ENCODE measurements at places on chromosomes 16 and 17.

- DNase-seq, result no peak
Measured at GRCh38 chr16:56388209-56388608, 37.1 kb downstream of the AMFR start.

DNA sequence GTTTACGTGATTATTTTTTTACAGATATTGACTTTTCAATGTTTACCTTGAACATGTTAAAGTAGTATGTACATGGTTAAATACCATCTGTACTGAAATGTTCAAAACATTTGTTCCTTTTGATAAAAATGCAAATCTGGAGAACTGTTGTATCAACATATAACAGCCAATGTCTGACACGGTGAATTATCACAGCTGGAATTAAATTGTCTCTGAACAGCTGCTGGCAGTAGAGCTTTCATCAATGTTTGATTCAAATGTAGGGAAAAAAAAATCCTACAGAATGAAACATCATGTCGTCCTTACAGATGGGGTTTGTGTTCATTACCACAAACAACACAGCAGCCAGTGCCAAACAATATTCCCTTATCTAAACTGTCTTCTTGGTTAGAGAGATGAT, 79.9 kb downstream of the TOX3 start:
- DNase-seq, result no peak

GRCh38 chr17:63370696-63371095, 75.4 kb downstream of the CYB561 start:
- no peak for DNase-seq

GRCh38 chr17:4175921-4176807, 33.2 kb downstream of the CYB5D2 start:
- no peak for DNase-seq

DNA sequence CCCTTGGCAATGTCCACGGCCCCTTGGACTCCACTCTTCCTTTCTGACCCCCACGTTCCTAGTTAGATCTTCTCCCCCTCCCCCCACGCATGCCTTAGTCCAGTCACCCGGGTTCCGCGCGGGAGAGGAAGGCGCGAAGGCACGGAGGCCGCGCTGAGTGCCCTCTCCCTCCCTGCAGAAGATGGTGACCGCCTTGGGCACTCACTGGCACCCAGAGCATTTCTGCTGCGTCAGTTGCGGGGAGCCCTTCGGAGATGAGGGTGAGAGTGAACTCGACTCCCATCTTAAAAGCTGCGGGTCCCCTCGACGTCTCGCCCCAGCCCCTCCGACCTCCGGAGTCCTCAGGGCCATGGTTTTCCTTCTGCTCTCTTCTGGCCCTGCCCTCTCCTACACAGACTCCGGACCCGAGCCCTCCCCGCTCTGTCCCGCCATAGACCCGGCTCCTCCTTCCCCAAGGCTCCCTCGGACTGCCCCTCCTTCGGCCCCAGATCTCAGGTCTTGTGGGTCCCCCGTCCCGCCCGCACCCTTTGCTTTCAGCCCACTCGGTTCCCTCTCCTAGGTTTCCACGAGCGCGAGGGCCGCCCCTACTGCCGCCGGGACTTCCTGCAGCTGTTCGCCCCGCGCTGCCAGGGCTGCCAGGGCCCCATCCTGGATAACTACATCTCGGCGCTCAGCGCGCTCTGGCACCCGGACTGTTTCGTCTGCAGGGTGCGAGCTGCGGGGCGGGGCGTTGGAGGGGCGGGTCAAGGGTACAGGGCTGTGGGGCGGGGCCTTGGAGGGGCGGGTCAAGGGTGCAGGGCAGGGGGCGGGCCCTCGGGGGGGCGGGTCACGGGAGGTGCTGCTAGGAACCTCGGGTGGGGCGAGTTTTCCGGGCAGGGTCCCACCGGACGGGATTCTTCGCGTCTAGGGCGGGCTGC, 4.6 kb downstream of the TGFB1I1 start:
- peak; percentile 97 for DNase-seq

GRCh38 chr17:57732062-57732461, 13.0 kb downstream of the CCDC182 start:
- DNase-seq, result no peak

DNA sequence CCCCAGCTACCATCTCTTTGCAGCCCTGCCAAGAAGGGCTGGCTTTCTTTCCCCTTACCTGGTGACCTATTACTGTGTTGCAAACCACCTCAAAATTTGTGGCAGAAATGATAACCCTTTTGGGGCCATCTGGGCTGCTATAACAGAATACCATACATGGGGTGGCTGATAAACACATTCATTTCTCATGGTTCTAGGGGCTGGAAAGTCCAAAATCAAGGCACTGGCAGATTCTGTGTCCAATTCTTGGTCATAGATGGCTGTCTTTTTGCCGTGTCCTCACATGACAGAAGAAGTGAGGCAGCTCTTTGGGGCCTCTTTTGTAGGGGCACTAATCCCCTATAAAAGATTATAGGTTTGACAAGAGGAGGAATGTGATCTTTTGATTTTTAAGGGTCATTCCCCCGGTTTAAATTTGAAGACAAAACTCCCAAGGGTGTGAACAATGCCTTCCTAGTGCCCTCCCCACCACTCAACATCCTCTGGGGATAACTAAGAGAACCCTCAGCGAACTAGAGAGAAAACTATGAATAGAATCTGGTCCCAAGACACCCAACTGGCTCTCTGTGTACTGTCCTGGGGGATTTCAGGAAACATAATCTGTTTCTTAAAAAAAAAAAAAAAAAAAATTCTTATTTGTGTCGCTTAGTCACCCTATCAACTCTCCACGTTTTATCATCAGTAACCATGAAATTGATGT, 1.7 kb upstream of the METTL22 start:
- DNase-seq, result no peak

DNA sequence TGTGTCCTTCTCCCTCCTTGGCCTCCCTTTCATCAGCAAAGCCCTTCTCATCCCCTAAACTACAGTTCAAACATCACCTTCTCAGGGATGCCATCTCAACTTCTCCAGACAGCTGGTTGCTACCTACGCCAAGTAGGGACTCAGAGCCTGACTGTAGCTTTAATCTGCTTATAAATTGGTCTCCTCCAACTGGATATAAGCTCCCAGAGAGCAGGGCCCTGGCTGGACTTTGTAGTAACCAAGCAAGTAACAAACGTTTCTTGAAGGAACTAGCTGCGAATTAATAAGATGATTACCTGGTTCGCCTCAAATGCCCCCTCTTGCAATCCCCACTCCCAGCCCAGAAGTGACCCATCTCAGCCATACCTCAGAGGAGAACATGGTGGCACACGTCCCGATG, 17.5 kb upstream of the KLHL11 start:
- no peak for DNase-seq

DNA sequence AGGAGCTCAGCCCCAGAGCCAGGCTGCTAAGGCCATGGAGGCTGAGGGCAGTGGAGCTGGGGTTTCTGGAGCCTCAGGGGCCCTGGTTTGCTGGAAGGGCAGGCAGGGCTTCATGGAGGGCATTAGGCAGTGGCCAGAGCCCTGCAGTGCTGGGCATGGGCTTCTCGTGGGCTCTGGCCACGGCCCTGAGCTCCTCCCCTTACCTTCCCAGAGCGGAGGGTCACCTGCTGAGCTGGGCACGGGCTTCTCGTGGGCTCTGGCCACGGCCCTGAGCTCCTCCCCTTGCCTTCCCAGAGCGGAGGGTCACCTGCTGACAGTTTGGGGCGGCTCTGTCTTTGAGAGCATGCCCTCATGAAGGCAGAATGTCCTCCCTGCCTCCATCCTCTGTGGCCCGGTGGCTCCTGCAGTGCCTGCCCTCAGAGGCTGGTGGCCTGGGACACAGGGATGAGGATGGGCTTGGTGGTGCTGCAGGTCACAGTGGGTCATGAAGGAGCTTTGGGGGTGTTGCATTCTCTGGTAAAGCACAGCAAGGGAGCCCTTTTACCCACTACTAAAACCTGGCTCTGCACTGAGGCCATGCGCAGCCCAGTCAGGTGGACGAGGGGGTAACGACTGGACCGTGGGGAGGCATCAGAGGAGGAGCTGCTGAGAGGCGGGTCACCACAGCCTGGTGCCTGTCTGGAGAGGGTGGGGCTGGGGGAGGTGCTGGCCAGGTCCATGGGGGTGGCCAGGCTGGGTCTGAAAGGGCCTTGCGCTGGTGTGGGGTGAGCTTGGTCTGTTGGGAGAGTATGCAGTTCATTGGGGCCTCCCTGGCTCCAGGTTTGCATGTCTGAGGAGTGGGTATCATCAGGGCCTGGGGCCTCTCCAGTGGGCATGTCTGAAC, 2.9 kb upstream of the RNPS1 start:
- no peak for DNase-seq

- DNase-seq, result no peak
Measured at GRCh38 chr16:23741675-23742303, 13.0 kb upstream of the CHP2 start.

DNA sequence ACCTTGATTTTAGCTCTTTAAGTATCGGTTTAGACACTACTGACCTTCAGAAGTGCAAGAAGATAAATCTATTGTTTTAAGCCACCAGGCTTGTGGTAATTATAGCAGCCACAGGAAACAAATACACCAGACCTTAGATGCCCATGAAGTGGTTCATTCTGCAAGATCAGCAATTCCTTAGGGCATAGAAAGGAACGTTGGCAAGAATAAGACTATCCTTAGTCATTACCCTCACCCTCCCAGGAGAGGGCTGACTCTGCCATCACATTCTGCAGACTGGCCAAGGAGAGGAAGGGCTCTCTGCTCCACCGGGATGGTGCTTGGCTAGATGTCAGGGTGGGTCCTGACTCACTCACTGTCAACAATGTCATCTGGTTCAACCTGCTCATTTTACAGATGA, 14.1 kb upstream of the NDEL1 start:
- no peak for DNase-seq

DNA sequence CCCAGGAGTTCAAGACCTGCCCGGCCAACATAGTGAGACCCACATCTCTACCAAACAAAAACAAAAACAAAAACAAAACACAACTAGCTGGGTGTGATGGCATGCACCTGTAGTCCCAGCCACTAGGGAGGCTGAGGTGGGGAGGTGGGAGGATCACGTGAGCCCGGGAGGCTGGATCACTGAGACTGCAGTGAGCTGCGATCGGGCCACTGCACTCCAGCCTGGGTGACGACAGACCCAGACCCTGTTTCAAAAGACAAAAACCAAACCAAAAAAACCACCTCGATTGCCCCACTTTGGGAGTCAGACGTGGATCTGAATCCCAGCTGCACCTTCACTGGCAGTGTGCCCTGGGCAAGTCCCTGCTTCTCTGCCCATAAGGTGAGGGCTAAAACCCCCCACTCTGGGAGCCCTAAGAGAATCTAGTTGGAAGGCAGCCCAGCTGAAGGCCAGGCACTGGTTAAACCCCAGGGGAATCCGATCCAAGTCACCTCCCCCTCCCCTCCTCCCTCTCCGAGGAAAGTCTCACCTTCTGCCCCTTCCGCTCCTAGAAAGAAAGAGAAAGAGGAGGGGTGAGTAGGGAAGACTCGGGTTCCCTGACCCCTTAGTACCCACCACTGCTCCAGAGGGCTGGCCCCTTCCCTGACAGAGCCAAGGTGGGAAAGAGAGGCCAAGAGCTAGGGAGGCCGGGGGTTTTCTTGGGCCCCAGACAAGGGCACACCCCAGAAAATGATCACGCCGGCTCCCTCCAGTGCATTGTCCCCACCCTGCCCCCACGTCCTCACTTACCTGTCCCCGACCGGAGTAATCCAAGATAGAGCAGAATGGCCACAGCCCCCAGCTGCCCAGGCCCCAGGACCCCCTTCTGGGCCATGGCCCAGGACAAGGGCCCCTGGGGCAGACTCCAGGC, 647 bp downstream of the PRSS8 start:
- DNase-seq, result peak; percentile 85

DNA sequence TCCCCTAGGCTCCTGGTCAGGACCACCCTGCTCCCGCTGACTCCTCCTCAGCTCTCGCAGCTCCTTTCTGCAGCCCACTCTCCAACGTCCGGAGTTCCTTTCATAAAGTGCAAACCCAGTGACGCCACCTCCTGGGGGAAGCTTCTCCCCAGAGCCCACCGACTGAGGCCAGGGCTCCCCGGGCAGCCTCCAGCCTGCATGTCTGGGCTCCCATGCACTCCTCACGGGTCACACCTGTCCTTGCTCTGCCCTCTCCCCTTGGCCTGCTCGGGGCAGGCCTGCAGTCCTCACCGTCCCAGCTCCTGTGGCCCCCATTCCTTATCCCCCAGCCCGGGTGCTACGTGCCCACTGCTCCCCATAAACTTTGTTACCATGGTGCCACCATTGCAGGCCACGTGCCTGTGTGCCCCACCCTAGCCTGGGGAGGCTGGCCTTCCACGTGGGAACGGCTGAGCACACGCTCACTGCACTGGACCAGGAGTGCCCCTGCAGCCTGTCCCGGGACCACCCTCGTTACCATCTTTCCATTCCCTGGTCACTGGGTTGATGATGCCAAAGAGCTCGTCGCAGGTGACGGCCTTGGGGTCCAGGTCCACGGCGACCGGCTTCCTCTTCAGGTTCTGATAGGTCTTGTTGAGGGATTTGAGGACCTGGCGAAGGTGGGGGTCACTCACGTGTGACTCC, 84.9 kb downstream of the DNAH17 start:
- DNase-seq, result no peak

GRCh38 chr16:23071196-23072083, 77.8 kb downstream of the USP31 start:
- DNase-seq, result no peak

DNA sequence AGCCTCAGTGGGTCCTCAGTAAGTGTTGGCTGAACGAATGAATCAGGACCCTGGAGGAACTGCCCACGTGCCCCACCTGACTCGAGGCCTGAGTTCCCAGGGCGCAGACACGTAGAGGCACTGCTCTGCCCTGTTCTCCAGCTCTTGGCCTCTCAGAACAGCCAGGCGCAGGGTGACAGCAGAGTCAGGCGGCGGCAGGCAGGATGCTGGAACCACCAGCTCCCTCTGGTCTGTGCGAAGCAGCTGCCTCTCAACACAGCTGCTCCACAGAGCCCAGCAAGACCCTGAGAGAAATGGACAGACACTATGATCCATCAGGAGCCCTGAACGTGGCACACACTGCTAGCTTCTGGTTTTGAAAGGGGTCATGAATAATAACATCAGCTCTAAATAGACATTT, 53.1 kb upstream of the BCO1 start:
- DNase-seq, result no peak

- no peak for DNase-seq
Measured at GRCh38 chr17:8234361-8235270, 13.2 kb downstream of the CTC1 start.

- no peak for DNase-seq
Measured at GRCh38 chr16:20673882-20674683, 23.4 kb downstream of the ACSM1 start.

DNA sequence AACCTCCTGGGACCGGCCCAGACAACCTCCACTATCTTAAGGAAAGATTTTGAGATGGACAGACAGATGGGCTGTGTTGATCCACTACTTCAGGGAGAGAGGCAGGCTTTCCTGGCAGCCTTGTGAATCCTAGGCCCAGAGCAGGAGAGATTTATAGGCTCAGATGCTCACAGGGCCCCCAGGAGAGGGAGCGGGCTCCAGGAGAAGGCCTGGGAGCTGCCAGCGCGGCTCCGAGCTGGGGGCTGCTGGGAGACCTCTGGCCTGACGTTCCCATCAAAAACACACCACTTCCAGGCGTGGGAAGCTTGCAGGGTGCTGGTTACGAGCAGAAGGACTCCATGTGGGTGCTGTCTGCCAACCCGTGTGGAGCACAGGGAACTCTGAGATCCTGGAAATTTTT, 53.2 kb downstream of the MYH11 start:
- DNase-seq, result no peak

GRCh38 chr16:27951489-27952120, 111.9 kb downstream of the GSG1L start:
- no peak for DNase-seq

GRCh38 chr16:53822936-53823529, 119.1 kb downstream of the FTO start:
- DNase-seq, result no peak

Measured in left lung (tissue), 14 donors.